ENCODE measurements at places on chromosomes 1 and 21. TPM values are rescaled to one million over a fixed set of nuclear protein-coding genes. Genes with fewer than 3 reads are reported as not detected.

The TCHH gene
- not detected for total RNA-seq

The PIK3R3 gene
- 0.52 TPM for total RNA-seq

The SSR2 gene
- total RNA-seq: 218 TPM

The CASQ2 gene
- not detected for total RNA-seq

The ZBTB17 gene
- 58.1 TPM for total RNA-seq

The TRNP1 gene
- not detected for total RNA-seq

The SNIP1 gene
- 36.9 TPM for total RNA-seq

The RPE65 gene
- total RNA-seq: not detected

The CLEC20A gene
- total RNA-seq: 0.47 TPM

The DNAH14 gene
- not detected for total RNA-seq

The ADORA1 gene
- not detected for total RNA-seq

The VSIG8 gene
- not detected for total RNA-seq

The LCE1A gene
- not detected for total RNA-seq

The KRTAP21-1 gene
- not detected for total RNA-seq

The EFNA1 gene
- 8.5 TPM for total RNA-seq

The RGS1 gene
- total RNA-seq: 0.58 TPM

The DCST1 gene
- not detected for total RNA-seq

The FAAH gene
- total RNA-seq: 8.9 TPM

The TXNIP gene
- total RNA-seq: 848 TPM

The RBM11 gene
- total RNA-seq: 12.5 TPM

The KCNE1 gene
- total RNA-seq: 0.19 TPM

The ANGPTL7 gene
- not detected for total RNA-seq

The LCE6A gene
- total RNA-seq: not detected

The TMIGD3 gene
- not detected for total RNA-seq

The PTGFRN gene
- 0.23 TPM for total RNA-seq

The ZSWIM5 gene
- total RNA-seq: 1.2 TPM

The SYT11 gene
- total RNA-seq: 4.1 TPM

The PDC gene
- not detected for total RNA-seq

The LMO4 gene
- total RNA-seq: 19.4 TPM

The ADSS2 gene
- total RNA-seq: 62.0 TPM

The CLCA2 gene
- not detected for total RNA-seq

The IL10 gene
- total RNA-seq: not detected

The LENEP gene
- 0.91 TPM for total RNA-seq

The UTS2 gene
- not detected for total RNA-seq

The FMO2 gene
- not detected for total RNA-seq

The SHISAL2A gene
- 89.0 TPM for total RNA-seq

The FCAMR gene
- not detected for total RNA-seq

The RHBG gene
- not detected for total RNA-seq

The RNU5D-1 gene
- total RNA-seq: not detected

The CFHR3 gene
- total RNA-seq: not detected

The MPL gene
- total RNA-seq: not detected

The ELF3 gene
- 1.5 TPM for total RNA-seq

The SLAMF1 gene
- 11.1 TPM for total RNA-seq

The KCNK2 gene
- total RNA-seq: not detected

The SLC1A7 gene
- not detected for total RNA-seq

The SLC30A10 gene
- total RNA-seq: not detected

The ZNF683 gene
- total RNA-seq: 2.4 TPM

All from naive thymus-derived CD8-positive, alpha-beta T cell (primary cell).